Stimulated activated CD4-positive, alpha-beta T cell treated with anti-CD3 and anti-CD28 coated beads, TNF-alpha, amount 100 ng/mL, for 4 hours (primary cell): ENCODE measurements at places on chromosomes 7 and 10.

DNA sequence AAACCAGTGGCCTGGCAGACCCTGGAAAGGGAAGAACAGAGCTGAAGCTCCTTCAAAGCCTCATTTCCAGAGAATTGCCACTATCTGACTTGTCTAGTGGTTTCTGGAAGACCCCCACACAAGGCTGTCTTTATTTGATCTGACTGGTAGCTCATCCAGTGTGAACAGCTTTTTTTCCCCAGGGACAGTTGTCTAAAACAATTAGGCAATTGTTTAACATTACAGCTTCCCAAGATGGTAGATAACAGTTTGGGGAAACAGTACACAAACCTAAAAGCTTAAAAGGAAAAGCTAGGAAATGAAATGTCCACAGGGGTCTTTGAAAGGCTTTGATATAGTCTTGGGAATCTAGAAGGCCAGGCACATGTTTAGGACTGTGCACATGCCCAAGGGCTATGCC lies 203.4 kb upstream of the CTBP2 start:
- no peak for DNase-seq

GRCh38 chr10:97011397-97011796 lies 174.4 kb downstream of the SLIT1 start:
- no peak for DNase-seq

- DNase-seq = no peak
Measured at GRCh38 chr7:28203508-28204240, 23.1 kb upstream of the JAZF1 start.

DNA sequence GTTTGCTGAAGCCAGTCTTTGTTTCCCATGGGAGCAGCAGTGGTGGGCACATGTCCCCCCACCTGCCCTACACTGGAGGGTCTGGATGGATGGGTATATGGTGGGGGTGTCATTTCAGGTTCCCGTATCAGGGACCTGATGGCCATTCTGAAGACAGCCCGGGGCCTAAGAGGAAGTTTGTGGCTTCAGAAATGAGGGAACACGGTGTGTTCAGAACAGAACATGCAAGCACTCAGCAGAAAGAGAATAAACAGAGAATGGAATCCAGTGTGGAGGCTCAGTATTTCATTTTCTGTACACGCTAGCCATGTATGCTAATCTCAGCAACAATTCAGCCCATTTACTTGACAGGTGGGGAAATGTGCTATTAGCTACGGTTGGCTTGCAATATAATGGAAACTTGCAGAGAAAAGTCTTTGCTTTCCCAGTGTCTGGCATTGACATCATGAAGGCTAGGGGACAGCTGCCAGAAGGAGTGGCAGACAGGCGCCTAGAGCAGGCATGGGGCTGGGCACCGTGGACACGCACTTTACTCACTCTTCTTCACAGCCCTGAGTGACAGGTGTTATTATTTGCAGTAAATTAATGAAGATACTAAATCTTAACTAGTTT lies 98.6 kb downstream of the ELMO1 start:
- no peak for DNase-seq

- DNase-seq = no peak
Measured at GRCh38 chr7:152527610-152528032, 91.8 kb upstream of the KMT2C start.

DNA sequence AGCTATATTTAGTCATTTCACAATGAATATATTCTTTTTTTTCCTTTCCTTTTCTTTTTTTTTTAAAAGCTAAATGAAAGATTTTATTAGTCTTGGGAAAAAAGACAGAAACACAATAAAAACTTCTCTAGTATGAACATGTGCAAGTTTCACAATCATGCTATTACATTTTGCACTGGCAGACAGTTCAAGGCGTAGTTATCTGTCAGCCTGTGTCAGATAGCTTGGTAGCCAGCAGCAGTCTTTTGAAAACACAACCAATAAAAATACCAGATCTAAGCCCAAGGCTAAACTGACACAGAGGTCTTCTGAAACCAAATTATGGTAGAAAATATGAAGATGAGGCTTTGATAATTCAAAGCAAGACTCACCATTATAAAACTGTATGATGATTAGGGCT lies 205.8 kb upstream of the TEX47 start:
- no peak for DNase-seq

DNA sequence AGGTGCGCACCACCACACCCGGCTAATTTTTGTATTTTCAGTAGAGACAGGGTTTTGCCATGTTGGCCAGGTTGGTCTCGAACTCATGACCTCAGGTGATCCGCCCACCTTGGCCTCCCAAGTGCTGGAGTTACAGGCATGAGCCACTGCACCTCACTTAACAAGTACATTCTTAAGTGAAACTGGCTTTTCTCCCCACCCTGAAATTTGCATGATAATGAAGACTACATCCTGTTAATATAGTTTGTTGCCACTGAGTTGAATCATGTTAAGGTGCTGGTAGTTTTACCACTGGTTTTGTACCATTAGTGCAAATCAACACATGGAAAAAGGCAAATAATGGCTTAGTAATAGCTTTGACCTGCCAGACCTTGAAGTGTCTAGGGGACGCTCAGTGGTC lies 62.2 kb downstream of the MPLKIP start:
- DNase-seq = no peak

- peak; percentile 23 for DNase-seq
Measured at GRCh38 chr10:132539431-132539839, 1.8 kb downstream of the INPP5A start.

DNA sequence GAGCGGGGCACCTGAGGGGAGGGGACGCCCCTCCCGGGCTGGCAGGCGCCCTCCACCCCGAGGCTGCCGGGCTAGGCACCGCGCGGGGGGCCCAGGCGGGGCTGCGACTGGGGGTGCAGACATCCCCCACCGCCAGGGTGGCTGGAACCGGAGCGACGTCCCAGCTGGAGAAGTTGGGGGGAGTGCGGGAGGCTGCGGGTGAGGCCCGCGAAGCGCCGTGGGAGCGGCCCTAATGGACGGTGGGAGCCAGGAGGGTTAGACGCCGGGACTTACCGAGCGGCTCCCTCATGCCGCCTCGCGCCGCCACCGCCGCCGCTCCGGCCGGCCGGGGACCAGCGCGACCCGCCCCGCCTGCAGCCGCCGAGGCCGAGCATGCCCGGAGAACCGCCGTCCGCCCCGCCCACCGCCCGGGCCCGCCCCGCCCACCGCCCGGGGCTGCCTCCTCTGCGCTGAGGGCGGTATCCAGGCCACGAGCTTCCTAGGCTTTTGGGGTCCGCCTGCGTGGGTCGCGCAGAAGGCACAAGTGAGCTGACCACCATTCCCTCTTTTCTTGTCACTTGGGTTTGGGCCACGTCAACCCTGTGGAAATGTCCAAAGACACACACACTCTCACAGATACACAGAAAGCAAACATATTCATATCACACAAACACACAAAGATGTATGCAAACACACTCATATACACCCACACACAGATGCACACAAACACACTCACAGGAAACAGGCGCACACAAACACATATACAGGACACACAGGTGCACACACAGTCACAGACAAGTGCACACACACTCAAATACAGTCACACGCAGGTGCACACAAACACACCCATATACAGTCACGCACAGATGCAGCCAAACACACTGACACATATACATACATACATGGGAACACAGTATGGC lies at the start of gene JCAD:
Gene JCAD (minus strand): TSS at position 378 of the 899 bp plus-strand sequence. CDS start 11,774 bp downstream, outside the sequence.
- peak; percentile 26 for DNase-seq

- DNase-seq = no peak
Measured at GRCh38 chr10:35612385-35613106, 7.4 kb downstream of the GJD4 start.

- no peak for DNase-seq
Measured at GRCh38 chr10:99466632-99467223, 36.3 kb upstream of the GOT1 start.

- DNase-seq = no peak
Measured at GRCh38 chr7:44463169-44463808, 27.2 kb downstream of the NUDCD3 start.

GRCh38 chr7:43735802-43736603 lies 6.7 kb upstream of the COA1 start:
- DNase-seq = no peak

- DNase-seq = no peak
Measured at GRCh38 chr10:49605939-49606509, 4.1 kb upstream of the SLC18A3 start.

- no peak for DNase-seq
Measured at GRCh38 chr10:89175816-89176215, 31.3 kb downstream of the CH25H start.

DNA sequence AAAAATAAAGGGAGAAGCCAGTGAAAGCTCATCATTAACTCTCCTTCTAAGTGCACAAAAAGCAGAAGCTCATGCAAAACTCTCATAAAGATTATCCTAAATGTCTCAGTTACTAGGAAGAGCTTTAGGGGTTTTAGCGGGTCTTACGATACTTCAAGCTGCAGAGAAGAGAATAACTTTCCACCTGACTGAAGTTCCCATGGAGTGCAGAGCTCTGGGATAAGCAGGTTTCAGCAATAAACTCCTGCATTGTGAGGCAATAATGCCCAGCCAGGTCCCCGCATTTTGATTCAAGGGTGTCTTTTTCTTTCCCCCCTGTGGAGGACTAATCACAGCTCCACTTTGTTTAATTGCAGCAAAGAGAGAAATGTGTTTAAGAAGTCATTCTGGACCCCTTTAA lies 241.9 kb upstream of the SP8 start:
- no peak for DNase-seq

- DNase-seq = no peak
Measured at GRCh38 chr10:131119626-131120355, 191.7 kb downstream of the TCERG1L start.

DNA sequence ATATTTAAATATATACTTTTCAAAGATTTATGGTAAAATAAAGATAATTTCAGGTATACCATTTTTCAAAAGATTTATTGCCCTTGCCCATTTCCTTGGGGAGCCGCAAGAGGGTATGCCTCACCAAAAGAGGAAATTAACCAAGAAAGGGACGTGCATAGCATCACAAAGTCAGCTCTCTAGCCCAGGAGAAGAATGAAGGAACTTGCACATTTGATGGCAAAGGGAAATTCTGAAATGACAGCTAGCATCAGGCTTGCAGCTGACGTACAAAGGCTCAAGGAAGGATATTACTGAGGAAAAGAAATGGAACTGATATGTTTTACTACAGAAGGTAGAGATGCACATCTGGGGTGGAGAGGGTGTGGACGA lies 93.6 kb upstream of the RSU1 start:
- DNase-seq = no peak

GRCh38 chr10:6348096-6348874 lies 145.6 kb downstream of the PFKFB3 start:
- peak; percentile 72 for DNase-seq

DNA sequence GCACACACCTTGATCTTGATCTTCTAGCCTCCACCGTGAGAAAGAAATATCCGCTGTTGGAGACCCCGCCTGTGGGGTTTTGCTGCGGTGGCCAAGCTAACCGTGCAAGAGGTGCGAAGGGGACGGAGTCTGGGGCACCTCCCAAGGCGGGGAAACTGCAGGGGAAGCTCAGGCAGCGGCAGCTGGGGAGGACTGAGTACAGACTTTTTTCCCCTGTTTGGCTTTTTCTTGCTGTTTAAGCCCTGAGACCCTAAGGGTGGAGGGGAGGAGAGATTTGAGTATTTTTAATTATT lies 108.0 kb downstream of the DNAJB6 start:
- no peak for DNase-seq

- DNase-seq = no peak
Measured at GRCh38 chr10:98354491-98354890, 60.5 kb downstream of the PYROXD2 start.

- DNase-seq = no peak
Measured at GRCh38 chr10:73872190-73872710, 2.1 kb downstream of the CAMK2G start.

DNA sequence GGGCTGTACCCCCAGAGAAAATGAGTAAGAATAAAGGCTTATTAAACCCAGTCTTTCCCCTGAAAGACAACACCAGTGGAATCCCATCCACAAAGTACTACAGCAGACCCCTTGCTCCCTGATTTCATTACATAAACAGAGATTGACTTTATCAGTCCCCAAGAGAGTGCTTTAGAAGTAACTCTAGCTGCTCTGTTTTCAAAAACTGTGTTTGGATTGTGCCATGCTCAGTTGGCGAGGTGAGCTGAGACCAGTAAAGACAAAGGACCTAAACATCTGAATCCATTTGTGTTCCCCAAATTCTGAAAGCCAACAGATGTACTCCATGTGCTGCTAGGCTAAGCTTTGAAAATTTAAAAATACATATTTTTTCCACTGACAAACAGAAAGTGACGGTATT lies 127.0 kb downstream of the ATE1 start:
- DNase-seq = no peak

DNA sequence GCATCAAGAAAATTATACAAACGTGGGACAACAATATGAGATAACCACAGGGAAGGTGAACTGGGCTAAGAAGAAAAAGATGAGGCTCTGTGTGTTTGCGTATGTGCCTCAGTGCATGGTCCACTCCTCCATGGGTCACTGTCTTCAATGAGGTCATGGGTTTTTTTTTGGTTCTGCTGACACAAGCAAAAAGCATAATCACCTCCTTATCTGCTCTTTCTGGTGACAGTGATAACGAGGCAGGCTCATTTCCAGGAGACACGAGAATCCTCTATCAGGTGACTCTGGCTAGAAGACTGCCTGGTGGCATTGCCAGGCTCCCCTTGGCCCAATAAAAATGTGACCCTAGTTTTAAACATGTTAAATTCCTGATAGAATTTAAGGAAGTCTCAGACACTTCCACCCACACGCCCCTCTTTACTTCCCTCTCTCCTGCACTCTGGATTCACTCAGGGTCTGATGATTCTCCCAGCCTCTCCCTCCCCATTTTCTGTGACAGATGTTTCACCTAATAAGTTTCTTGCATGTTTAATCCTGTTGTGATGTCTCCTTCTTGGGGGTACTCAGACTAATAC lies 35.3 kb upstream of the CDCA7L start:
- no peak for DNase-seq

- DNase-seq = no peak
Measured at GRCh38 chr10:85914720-85915119, 451.9 kb downstream of the GRID1 start.

DNA sequence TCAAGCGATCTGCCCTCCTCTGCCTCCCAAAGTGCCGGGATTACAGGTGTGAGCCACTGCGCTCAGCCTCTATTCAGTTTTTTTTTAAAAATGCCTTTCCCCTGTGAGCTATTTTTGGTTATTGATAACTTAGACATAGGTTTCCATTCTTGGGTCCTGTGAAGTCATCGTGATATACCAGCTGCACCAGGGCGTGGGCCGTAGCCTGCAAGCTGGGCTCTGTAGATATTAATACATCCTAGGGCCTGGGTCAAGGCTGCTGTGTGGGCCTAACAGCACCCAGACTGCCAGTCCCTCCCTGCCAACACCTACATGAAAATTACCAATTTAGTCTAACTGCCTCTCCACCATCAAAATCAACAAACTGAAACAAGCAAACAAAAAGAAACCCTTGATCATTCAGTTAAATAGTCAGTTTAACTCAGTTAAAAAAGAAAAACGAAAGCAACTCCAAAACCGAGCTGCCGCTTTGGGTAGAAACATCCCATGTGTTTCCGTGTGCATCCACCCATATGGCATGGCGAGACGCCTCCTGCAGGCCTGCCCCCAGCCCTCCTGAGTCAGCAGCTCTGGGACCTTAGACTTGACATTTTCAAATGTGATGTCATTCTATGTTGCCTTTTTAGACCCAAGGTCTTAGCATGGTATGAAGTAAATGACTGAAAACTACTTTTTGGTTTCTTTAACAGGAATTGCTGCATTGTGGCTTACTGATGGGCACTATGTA lies 330.2 kb downstream of the GLRX3 start:
- DNase-seq = no peak
